ENCODE measurements at places on chromosomes 6 and 20.

DNA sequence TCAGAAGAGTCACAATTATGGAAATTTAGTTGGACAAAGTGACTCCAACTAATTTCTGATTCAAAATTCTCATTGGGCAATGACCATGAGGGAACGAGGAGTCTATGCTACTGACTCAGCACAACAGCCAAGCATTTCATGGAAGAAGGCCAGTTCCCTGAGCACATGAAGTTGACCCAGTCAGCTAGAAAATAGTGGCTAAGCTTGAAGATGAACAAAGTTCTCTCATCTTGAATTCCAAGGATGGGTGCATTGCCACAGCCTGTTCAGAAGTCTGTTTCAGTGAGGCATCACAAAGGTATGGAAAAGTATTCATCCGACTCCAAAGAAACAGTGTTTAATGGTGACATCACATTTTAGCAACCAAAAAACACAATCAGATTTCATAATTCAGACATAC is 676.9 kb downstream of the HACE1 start:
- peak; percentile 66 for DNase-seq

GRCh38 chr6:21478883-21479539 is 114.5 kb upstream of the SOX4 start:
- no peak for DNase-seq

DNA sequence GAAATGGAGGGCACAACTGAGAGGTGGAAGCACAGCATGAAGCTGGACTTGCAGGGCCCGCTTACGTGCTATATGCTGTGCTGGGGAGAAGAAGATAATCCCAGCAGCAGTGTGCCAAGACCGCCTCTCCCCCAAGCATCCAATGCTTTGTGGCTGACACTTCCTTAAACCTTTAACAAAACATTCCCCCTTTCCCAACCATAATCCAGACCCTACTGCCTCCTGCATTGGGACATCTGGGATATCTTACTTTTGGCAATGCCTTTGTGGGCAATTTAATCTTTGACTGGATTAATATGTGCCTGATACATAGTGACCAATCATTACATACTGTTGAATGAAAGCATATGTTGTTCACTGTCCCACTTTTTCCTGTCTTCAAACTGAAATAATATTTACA is 3.1 kb upstream of the TENT5A start:
- peak; percentile 58 for DNase-seq

GRCh38 chr6:34390531-34391472 is 1.7 kb downstream of the NUDT3 start:
- peak; percentile 78 for DNase-seq

- no peak for DNase-seq
Observed at GRCh38 chr20:36051318-36052116, 83.1 kb downstream of the CNBD2 start.

DNA sequence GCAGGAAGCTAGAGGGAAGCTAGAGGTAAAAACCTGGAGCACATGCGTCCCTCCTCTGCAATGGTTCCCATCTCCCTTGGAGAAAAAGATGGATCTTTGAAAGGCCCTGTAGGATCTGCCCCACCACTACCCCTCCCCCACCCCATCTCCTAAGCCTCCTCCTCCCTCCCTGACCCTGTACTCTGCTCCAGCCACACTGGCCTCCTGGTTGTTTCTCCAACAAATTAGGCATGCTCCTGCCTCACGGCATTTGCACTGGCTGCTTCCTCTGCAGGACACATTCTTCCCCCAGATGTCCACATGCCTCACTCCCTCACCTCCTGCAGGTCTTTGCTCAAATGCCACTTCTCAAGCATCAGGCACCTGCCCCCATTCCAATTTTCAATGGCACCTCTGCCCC is 45.5 kb downstream of the UBE2V1 start:
- DNase-seq, result no peak

DNA sequence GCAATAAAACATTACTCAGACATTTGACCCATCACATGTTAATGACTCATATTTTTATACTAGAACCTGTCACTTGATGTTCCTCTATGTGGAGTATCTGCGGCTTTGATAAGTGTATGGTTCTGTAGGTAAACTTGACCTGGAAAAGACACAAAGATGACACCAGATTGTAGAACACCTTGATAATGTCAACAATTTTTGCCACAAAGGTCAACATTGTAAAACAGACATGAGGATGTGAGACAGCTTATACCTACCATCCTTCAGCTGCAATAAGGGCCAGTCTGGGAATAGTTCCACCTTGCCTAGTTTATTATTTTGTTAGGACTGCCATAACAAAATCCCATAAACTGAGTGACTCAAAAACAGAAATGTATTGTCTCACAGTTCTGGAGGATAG is 202.4 kb downstream of the LMBRD1 start:
- no peak for DNase-seq

GRCh38 chr6:128131566-128131965 is 230.7 kb upstream of the THEMIS start:
- peak; percentile 3 for DNase-seq

DNA sequence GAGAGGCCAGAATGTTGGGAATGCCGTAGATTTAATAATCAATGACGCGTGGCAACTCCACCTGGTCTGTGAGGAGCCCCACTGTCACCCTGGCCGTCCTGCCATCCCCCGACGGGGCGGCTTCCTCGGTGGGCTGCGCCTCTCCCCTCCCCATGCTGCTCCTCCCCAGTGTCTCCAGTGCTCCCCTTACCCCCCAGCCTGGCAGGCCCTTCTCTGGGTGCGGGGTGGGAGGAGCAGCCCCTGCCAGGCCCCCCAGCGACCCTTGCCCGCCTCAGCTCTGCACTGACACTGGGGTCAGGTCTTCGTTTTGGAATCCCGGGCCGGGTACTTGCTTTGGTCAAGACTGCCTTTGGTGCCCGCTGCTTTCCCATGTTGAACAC is 82.3 kb upstream of the FRMD1 start:
- no peak for DNase-seq

- no peak for DNase-seq
Observed at GRCh38 chr6:118386975-118387374, 161.1 kb upstream of the PLN start.

GRCh38 chr6:82270881-82271635 is 23.5 kb upstream of the IBTK start:
- DNase-seq, result peak; percentile 49

DNA sequence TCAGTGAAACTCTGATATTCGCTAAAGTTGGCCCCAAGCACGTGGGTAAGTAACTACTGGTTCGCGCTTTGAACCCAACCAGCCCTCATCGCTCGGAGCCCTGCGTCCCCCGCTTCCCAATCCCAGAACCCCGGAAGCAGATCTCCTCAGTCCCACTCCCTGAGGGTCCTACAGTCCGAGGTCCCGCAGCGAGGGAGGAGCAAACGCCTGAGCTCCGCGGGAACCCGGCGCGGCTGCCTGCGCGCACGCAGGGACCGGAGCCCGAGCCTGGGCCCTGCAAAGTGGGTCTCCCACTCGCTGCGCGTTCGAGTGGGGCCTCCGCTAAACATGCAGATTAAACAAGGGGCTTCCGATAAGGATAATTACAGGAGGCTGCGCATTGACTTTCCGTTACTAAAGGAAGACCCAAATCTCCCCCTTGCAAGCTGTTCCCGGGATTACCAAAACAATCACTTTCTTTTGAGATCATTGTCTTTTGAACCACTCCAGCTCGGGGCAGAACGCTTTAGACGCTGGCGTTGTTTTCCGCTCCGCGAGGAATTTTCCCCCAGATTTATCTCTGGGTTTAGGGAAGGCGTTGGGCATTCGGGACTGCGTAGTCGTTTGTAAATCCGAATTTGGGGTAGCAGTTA is 1.3 kb upstream of the VSX1 start:
- DNase-seq, result no peak

DNA sequence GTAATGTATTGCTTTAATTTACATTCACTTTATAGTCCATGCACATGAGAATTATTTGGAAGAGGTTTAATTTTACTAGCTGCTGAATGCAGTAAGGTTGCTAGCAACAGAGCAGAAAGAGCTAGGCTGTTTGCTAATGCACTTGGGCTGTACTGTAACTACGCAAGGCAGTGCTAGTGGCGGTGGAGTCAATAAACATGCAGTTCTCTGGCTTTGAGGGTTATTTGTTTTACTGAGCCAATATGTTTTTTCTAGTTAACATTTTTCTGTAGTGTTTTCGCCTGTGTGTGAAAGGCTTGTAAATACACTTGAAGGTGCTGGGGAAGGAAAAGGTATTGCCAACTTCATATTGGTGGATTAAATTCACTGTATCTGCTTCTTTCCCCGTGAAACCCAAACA is 112.8 kb downstream of the BTBD3 start:
- no peak for DNase-seq

DNA sequence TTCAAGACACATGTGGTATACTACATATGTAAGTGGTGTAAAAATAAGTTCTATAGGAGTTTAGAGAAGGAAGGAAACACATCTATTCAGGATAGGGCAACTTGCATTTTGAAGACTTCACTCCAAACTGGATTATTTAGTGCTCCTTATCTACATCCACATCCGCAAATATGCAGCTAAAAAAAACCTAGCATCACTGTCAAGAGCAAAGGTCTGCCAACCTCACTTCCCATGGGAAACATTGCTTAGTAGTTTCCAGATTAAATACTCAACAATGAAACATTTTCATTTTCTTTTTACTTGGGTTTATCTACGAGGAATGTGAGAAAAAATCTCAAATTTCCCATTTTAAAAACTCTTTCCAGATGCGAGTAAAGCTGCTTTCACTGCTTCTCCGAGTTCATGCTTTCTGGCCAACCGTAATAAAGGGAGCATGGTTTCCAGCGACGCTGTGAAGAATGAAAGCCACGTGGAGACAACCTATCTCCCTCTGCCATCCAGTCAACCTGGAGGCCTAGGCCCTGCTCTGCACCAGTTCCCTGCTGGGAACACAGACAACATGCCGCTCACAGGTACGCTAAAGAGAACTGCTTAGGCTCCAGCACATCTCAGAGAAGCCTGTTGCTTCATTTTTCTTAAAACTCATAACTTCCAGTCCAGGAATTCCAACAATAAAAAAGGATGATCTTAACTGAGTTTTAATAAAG is 48.2 kb downstream of the RFX6 start:
- peak; percentile 6 for DNase-seq

DNA sequence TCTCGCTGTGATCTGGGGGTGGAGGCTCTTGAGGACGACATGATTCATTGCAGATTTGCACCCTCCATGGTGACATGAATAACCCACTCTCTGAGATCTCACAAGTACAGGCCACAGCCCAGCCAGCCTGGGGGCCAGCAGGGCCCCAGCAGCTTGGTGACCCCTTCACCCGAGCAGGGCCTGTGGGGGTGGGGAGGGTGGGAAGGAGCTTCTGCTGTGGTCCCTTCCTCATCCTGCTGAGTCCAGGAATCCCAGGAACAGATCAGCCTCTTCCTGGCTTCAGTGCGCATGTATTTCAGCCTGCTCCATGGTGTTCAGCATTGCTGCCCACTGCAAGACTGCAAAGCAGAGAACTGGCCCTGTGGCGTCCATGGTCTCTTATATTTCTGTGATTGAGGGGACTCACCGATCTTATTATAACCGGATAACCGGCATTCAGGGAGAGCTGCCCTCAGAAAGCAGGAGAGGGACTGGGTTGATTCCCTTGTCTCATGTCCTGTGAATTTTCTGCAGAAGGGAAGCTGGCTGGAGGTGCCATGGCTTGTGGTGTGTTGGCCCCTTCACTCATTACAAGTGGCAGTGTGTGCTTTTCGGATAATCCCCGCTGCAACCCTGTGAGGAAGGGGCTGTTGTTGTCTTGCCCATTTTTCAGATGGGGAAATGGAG is 118.8 kb upstream of the FRMD1 start:
- no peak for DNase-seq

DNA sequence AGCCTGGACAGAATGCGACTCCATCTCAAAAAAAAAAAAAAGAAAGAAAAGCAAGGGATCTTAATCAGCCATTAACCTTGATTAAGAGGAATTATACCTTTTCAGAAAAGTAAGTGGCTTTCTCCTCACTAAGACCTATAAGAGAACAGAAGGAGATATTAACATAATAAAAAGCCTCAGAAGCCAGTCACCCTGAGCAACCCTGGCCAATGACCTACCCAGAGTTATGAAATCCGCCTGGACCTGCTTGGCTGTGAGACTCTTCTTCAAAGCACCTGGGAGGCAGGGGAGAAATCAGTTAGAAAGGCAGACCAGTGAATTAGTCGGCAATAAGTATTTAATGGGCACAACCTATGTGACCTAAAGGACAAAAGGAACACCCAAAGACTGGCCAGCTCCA is 32.7 kb upstream of the C20orf203 start:
- no peak for DNase-seq

DNA sequence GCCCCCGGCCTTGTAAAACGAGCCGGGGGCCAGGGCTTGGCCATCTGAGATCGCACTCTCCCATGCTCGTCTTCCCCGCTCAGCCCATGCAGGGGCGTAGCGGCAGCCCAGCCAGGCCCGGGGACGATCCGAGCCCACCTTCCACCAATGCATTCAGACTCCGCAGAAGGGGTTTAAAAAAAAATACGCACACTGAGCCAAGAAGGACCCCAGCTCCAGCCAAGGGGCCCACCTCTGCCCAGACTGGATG is 320 bp downstream of the GSTA4 start:
- no peak for DNase-seq

DNA sequence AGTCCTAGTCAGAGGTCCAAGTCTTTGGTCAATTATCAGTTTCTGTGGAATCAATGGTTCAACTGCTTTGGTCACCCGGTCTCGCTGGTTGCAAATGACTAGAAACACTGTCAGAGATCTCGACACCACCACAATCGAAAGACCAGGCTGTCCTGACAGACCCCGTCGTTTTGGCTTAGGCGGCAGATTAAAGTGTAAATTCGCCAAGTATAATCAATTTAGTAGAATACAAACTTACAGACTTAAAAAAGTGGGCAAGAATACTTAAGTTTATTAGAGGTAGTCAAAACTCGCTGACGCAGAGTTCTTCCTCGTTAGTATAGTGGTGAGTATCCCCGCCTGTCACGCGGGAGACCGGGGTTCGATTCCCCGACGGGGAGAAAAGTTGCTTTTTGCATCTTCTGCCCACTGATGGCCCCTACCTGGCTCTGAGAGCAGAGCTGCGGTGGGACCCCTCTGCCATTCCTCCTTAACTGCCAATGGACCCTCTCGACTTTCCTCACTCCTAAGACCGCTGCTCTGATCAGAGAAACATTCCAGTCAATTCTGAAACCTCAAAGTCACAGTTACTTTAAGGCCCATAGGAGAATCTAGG is 30.6 kb upstream of the ZNF184 start:
- DNase-seq, result peak; percentile 73

Data from fibroblast of skin of right quadriceps (primary cell).